ENCODE measurements at places on chromosomes 4 and X.

- no peak for DNase-seq
Measured at GRCh38 chr4:56160636-56161035, 211.9 kb downstream of the CEP135 start.

DNA sequence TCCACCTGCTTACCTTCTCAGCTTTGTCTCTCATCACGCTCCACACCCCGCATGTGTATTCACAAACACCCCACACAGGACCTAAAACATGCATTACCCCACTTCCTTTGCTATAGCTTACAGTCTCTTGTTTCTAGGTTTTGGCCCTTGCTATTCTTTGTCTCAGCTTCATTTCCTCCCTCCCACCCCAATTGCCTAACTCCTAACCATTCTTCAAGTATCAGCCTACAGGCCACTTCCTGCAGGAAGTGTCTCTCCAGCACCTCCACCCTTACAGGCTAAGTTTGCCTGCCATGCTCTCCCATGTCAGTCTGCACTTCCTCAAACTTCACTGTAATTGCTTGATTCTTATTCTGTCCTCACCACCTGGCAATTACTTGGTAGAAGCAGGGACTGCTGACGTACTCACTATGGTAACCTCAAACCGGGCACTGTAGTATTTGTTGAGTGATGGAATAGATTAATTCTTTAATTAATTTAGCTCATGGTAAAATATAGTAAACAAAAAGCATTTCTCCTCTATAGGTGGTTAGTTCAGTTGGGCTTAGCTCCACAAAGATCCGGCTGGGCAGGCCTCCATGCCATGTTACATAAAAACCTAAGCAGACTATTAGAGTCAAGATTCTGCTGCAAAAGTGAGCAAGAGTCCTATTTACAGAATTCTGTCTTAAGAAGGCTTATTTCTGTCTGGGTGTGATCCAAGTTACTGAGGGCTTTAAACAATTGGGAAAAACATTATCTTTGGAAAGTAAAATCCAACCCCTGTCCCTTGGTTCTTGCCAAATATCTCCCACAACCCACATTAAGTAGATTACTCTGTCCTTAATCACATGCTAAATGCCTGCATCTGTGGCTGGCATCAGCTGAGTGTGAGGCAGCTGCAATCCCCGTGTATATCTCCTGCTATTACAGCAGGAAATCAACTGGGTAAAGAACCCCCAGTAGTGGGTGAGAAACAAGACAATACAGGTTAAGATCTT is 124.7 kb upstream of the CPEB2 start:
- DNase-seq: no peak

DNA sequence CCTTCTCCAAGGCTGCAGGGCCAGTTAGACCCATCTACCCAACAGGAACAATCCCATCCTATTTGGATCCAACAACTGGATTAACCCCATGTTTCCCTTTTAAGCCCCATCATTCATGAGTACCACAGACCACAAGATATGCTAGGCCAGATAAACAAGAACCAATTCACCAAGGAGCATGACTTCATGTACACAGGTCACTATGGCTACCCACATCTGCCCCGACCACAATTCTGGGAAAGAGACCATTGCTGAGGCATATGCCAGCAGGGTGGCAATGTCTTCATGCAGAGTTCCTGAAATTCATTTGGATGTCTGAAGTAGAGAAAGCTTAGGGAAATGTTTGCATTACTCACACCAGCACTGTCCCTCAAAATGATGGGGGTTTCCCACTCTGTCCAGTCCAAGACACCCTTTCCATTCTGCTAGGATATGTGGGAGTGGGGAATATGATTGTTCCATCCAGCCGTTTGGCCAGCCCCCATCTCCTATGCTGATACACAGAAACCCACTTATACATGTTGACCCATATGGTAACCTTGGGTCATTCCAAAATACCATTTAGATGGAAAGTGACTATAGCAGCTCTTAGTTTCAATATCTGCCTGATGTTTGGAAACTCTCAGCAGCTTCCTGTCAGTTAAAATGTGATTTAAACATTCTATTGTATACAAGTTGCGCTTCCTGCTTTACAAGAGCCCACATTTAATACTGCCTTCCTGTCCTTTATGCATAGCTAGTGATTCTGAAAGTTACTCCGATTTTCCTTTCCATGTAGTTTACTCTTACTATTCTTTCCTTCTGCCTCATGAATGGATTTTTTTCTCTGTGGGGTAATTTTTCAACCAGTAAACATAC is 129.0 kb downstream of the AMMECR1 start:
- DNase-seq: no peak

DNA sequence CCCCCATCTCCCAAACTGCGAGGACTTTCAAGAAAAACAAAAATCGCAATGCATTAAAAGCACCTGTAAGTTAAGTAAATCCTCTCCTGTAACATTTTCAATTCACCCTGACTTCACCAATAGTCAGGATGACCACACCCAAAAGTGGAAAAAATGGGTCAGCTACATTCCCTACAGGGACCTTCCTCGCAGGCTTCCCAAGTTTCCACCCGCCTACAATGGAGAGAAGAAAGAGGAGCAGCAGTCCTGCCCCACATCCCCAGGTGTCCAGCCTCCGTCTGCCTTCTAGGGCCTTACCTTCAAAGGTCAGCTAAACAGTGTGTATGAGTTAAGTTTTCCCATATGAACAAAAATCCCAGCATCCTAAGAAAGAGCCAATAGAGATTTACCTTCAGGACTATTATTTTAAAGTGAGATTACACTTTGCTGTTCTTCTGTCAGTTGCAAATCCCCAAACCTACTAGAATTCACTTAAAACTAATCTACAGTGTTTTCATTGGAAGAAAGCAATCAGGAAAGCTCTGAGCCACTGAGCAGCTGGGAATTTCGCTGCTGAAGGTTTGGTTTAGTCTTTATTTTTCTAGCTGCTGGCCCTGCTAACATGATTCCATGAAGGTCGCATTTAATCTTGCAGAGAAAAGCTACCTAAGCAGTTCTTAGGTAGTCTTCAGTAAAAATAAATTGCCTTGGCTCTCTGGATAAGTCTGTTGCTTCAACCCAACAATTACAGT is 12.5 kb downstream of the IRF2 start:
- DNase-seq: no peak

DNA sequence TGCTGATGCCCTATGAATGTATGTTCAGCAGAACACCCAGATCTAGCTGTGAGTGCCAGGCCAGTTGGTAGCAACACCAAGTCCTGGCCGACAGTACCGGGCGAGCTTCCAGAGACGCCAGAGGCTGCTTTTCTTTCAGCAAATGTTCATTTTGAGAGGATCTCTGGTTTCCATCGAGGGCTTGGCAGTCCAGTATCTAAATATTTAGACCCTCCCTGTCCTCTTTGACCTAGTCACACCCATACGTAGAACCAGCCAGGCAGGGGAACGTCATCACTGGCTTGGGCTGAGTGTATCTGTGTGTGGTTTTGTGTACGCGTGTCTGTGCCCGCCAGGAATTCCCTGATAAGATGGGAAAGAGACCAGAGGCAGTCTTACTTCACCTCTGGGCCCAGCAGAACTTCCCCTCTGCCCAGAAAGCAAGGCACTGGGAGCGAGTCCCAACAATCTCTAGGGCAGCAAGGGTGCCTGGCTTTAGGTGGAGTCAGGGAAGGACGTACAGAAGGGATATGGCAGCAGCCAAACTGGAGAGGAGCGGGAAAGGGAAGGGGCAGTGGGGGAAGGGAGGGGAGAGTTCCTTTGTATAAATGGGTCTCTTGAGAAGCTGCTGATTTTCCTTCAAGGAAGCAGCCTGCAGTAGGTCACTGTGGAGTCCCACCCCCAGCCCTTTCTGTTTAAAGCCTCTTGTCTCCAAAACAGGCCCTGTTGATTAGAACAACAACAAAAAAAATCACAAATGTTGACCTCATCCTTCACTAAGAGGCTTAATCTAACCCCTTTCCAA is 15.0 kb upstream of the ELF4 start:
- no peak for DNase-seq

Measured in activated CD8-positive, alpha-beta memory T cell treated with anti-CD3 and anti-CD28 coated beads for 48 hours (primary cell).